ENCODE measurements at places on chromosomes 5 and 9. TPM values are rescaled to one million over a fixed set of nuclear protein-coding genes. Genes with fewer than 3 reads are reported as not detected.
A peak's percentile ranks its signal among the peaks of the same experiment; 100 is the strongest.

The BTNL8 gene
- total RNA-seq, result not detected

- H3K27ac ChIP-seq, result no peak overlapping the region
- peaks cover 38% of the 10 kb centered on the region for H3K27me3 ChIP-seq
- H3K4me1 ChIP-seq, result no peaks in the 10 kb centered on the region
Observed at GRCh38 chr5:37206736-37207135, 42.4 kb downstream of the CPLANE1 start.

DNA sequence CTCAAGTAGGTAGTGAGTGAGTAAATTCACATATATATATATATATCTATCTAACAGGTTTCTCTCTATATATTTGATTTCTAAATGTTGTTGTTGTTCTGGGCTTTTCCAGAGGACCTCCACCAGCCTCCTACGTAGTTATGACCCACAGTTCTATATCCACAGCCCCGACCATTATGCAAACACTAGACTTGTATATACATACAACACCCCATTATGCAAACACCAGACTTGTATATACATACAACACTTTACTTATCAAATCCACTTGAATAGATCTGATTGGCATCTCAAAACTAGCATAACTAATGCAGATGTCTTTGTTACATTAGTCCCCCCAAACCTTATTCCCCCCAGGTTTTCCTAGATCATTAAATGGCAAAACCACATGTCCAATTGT is 108.7 kb downstream of the JAKMIP2 start:
- no peak overlapping the region for H3K4me3 ChIP-seq
- no peak overlapping the region for H3K27ac ChIP-seq
- no peaks in the 10 kb centered on the region for H3K27me3 ChIP-seq

GRCh38 chr9:131348631-131349521 is 45.0 kb upstream of the PRRC2B start:
- no peaks in the 10 kb centered on the region for H3K27me3 ChIP-seq
- no peaks in the 10 kb centered on the region for H3K36me3 ChIP-seq
- H3K4me3 ChIP-seq, result no peak overlapping the region
- DNase-seq, result no peak
- no peak overlapping the region for H3K27ac ChIP-seq

GRCh38 chr9:90343366-90343765 is 299.3 kb downstream of the DIRAS2 start:
- H3K4me3 ChIP-seq, result no peak overlapping the region
- H3K27me3 ChIP-seq, result no peaks in the 10 kb centered on the region
- H3K36me3 ChIP-seq, result no peaks in the 10 kb centered on the region
- H3K27ac ChIP-seq, result no peak overlapping the region
- H3K4me1 ChIP-seq, result no peaks in the 10 kb centered on the region

DNA sequence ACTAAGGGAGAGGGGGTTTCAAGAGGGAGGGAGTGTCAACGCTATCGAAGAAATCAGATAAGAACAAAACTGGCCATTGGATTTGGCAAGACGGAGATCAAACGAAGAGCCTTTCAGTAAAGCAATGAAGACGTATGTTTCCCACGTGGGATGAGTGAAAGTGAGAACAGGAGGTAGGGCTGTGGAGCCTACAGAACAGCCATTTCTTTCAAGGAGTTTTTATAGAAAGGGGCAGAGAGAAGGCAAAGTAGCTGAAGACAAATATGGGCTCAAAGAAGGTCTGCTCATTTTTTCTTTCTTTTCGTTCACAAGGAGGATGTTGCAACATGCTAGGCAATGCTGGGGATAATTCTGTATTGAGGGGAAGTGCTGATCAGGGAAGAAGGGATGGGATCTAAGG is 98.3 kb downstream of the SUSD1 start:
- 0 out of 3 replicates have a peak overlapping the region, but pooled peaks have one; percentile 25 for H3K27ac ChIP-seq
- no peak overlapping the region for H3K4me3 ChIP-seq
- H3K27me3 ChIP-seq, result no peaks in the 10 kb centered on the region
- no peak for DNase-seq

All from K562 (cell line).